Chondrocyte (in vitro differentiated cells): ENCODE measurements at places on chromosomes 5 and 9. TPM values are rescaled to one million over a fixed set of nuclear protein-coding genes. Genes with fewer than 3 reads are reported as not detected.

KIF24 gene
- 0.90 to 2.5 TPM (median 1.0 TPM) in 3 replicates for total RNA-seq

ANKRD20A1 gene
- total RNA-seq: 0.21 to 2.5 TPM (median 0.72 TPM) in 3 replicates

KCNN2 gene
- total RNA-seq: 0.19 TPM in 1 of 3 replicates, not detected in the others

FCN2 gene
- not detected in 3 replicates for total RNA-seq

SKP2 gene
- total RNA-seq: 34.8 to 41.1 TPM (median 36.1 TPM) in 3 replicates

HSPB3 gene
- total RNA-seq: 0.37 to 4.8 TPM (median 0.46 TPM) in 3 replicates

CNTFR gene
- total RNA-seq: 0.12 TPM in 1 of 3 replicates, not detected in the others

FCN1 gene
- not detected in 3 replicates for total RNA-seq

PRDM9 gene
- total RNA-seq: not detected in 3 replicates

ARID3C gene
- total RNA-seq: 0.20 TPM in 1 of 3 replicates, not detected in the others

FAM221B gene
- total RNA-seq: not detected in 3 replicates

RNF183 gene
- not detected in 3 replicates for total RNA-seq

RASEF gene
- 0.27 to 0.41 TPM in 2 of 3 replicates, not detected in the other for total RNA-seq

MCC gene
- 13.2 to 18.6 TPM (median 15.0 TPM) in 3 replicates for total RNA-seq

IFNE gene
- not detected in 3 replicates for total RNA-seq

MCIDAS gene
- 0.15 TPM in 1 of 3 replicates, not detected in the others for total RNA-seq

PCDHGA6 gene
- total RNA-seq: 0.38 to 0.65 TPM (median 0.45 TPM) in 3 replicates

PCDHB7 gene
- 1.1 to 2.5 TPM (median 1.2 TPM) in 3 replicates for total RNA-seq

SLC46A2 gene
- not detected in 3 replicates for total RNA-seq

CDC14B gene
- total RNA-seq: 14.5 to 16.8 TPM (median 15.5 TPM) in 3 replicates

RNF208 gene
- 3.3 to 4.4 TPM (median 3.6 TPM) in 3 replicates for total RNA-seq

NR4A3 gene
- 0.34 to 1.3 TPM (median 1.2 TPM) in 3 replicates for total RNA-seq

UBQLN1 gene
- 83.4 to 89.6 TPM (median 85.8 TPM) in 3 replicates for total RNA-seq

SLC34A3 gene
- total RNA-seq: not detected in 3 replicates

PPIP5K2 gene
- 50.6 to 82.9 TPM (median 57.8 TPM) in 3 replicates for total RNA-seq

SLC25A2 gene
- total RNA-seq: 0.15 to 0.48 TPM (median 0.41 TPM) in 3 replicates

PCAT7 gene
- 8.1 to 10.2 TPM (median 8.7 TPM) in 3 replicates for total RNA-seq

SPATA31D4 gene
- not detected in 3 replicates for total RNA-seq

RICTOR gene
- total RNA-seq: 22.9 to 25.2 TPM (median 23.6 TPM) in 3 replicates

ADGRV1 gene
- 1.2 to 2.7 TPM (median 1.5 TPM) in 3 replicates for total RNA-seq

SYK gene
- total RNA-seq: 0.22 to 0.55 TPM in 2 of 3 replicates, not detected in the other

EIF4E1B gene
- total RNA-seq: not detected in 3 replicates

CRHBP gene
- 0.40 TPM in 1 of 3 replicates, not detected in the others for total RNA-seq

ASPN gene
- 335 to 385 TPM (median 376 TPM) in 3 replicates for total RNA-seq

MYMK gene
- not detected in 3 replicates for total RNA-seq

MED27 gene
- total RNA-seq: 24.4 to 28.2 TPM (median 26.6 TPM) in 3 replicates

SPINK13 gene
- not detected in 3 replicates for total RNA-seq

SEMA5A gene
- 81.2 to 249 TPM (median 239 TPM) in 3 replicates for total RNA-seq

HAVCR1 gene
- total RNA-seq: 0.15 TPM in 1 of 3 replicates, not detected in the others

EQTN gene
- total RNA-seq: not detected in 3 replicates

RAB3C gene
- total RNA-seq: not detected in 3 replicates

SH3TC2 gene
- 0.33 to 0.80 TPM (median 0.80 TPM) in 3 replicates for total RNA-seq

OTULINL gene
- 4.3 to 5.6 TPM (median 5.4 TPM) in 3 replicates for total RNA-seq

BHMT2 gene
- not detected in 3 replicates for total RNA-seq

PCDHB16 gene
- 4.3 to 6.1 TPM (median 5.9 TPM) in 3 replicates for total RNA-seq

ENC1 gene
- 37.4 to 53.6 TPM (median 51.1 TPM) in 3 replicates for total RNA-seq

HTR4 gene
- total RNA-seq: not detected in 3 replicates

ZNF354C gene
- 3.5 to 4.5 TPM (median 3.8 TPM) in 3 replicates for total RNA-seq
